IMR-90 (cell line): ENCODE measurements at places on chromosomes 4 and X.

GRCh38 chr4:114562176-114562904, 36.3 kb upstream of the UGT8 start:
- DNase-seq: no peak

GRCh38 chrX:47596256-47596655, 14.0 kb downstream of the TIMP1 start:
- DNase-seq: peak; percentile 71

- no peak for DNase-seq
These were observed 546.3 kb downstream of the MAGEB5 start for GRCh38 chrX:26762253-26762652.

DNA sequence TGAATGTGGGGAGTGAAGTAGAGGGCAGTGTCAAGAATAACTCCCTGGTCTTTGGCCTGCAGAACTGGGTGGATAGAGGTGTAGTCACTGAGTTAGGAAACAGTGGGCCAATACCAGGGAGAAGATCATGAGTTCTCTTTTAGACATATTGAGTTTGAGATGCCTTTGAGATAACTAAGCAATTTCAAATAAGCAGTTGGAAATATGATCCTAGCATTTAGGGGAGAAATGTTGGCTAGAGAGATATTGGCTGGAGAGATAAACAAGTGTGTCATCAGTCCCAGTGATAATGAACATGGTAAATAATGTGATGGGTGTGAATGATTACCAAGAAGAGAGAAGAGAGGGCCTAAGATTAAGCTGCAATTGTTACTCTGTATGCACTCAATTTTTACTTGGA, 95.3 kb upstream of the HPRT1 start:
- DNase-seq: peak; percentile 33

- DNase-seq: no peak
These were observed 21.8 kb downstream of the NR3C2 start for GRCh38 chr4:148420397-148420796.

DNA sequence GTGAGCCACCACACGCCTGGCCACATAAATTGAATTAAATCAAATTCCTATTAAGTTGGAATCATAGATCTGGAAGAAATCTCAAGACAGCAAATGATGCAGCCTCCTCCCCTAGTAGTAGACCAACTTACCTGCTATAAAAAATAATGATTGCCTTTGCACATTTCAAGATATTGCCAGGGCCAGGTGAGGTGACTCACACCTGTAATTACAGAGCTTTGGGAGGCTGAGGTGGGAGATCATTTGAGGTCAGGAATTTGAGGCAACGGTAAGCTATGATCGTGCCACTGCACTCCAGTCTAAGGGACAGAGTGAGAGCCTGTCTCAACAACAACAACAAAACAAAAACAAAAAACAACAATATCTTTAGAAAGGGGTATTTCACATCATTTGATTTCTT, 17.0 kb upstream of the WWC2 start:
- no peak for DNase-seq

GRCh38 chr4:108068442-108068841, 78.8 kb downstream of the HADH start:
- no peak for DNase-seq

DNA sequence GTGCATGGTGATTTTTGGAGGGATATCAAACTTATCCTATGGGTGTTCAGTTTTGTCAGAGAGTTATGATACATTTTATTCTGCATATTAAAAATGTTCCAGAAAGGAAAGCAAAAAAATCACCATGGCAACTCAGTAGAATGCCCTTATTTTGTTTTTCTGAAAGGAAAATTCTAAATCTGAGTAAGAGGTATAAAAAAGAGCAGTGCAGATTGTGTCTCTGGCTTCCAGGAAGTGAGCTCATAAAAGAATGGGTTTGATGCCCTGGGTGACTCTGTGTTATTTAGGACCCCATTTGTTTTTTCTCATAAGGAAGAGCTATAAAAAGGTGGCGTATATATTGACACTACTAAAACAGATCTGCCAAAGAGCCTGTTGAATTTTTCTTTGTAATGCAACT, 128.8 kb downstream of the UCHL1 start:
- no peak for DNase-seq

DNA sequence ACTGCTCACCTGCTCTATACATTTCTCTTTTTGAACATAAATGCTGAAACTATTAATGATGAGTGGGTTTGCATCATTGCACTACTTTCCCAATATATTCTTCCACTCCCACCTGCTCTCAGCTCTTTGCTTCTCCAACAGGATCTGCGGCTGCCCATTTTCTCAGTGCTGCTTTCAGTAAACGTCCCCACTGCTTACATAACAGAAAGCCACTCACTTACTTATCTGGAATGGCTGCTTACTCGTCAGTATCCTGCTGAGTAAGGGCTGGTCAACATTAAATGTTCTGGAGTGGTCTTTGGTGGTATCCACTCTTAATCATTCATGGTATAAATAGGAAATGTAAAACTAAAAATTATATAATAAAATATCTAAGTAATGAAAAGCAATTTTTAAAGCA, 112.8 kb upstream of the HPF1 start:
- no peak for DNase-seq

GRCh38 chrX:138742217-138742616, 30.7 kb upstream of the FGF13 start:
- DNase-seq: no peak

GRCh38 chr4:153137159-153137558, 67.1 kb upstream of the TRIM2 start:
- peak; percentile 83 for DNase-seq

DNA sequence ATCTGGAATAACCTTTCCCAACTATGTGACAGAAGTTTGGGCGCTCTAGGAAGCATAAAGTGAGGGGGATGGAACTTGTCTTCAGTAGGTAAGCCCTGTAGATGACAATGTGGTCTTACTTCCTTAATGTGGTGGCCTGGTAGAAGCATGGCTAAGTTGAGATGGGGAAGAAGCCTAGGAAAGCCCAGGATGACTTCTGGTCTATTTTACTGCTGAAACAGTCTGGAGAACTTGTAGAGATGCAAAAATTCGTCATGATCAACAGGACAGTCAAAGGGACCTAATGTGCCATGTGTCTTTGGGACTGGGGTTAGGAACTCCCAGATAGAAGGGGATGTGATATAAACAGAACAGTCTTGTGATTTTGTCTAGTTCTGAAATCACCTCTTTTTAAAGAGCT, 40.8 kb downstream of the CCNG2 start:
- no peak for DNase-seq

GRCh38 chrX:85140964-85141363, 102.6 kb downstream of the SATL1 start:
- DNase-seq: no peak

GRCh38 chrX:114619874-114620273, 36.0 kb downstream of the HTR2C start:
- DNase-seq: no peak

DNA sequence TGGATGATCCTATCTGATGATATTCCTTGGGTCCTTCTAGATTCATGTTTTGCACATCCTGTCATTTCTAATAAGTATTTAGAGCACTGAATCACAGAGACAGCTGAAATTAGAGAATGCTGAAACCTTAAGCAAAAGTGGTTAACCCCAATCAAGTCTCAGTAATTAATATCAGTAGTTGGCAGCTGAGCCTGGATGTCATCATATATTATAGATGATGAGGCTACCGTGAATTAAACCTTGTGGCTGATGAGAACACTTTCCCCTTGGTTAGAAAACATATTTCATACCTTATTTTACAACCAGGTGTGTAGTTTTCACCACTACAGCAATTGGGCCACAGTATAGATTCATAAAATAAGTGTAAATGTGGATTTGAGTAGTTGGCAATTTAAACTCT, 499.0 kb downstream of the PDGFC start:
- DNase-seq: no peak

DNA sequence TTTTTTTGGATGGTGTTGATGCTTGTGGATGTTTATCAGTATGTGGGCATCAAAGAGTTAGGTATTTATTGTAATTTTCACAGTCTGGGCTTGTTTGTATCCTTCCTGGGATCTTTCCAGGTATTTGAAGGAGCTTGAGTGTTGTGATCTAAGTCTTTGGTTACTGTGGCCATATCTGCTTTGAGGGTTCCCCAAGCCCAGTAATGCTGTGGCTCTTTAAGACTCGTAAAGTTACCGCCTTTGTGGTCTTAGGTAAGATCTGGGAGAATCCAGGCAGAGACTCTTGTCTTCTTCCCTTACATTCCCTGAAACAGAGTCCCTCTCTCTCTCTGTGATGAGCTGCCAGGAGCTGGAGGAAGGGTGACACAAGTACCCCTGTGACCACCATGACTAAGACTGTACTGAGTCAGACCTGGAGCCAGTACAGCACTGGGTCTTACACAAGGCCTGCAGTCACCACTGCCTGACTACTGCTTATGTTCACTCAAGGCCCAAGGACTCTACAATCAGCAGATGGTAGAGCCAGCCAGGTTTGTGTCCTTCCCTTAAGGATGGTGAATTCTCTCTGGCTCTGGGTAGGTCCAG, 62.2 kb downstream of the FMR1NB start:
- DNase-seq: peak; percentile 4

- peak; percentile 77 for DNase-seq
These were observed 187.5 kb downstream of the QDPR start for GRCh38 chr4:17324386-17324830.

DNA sequence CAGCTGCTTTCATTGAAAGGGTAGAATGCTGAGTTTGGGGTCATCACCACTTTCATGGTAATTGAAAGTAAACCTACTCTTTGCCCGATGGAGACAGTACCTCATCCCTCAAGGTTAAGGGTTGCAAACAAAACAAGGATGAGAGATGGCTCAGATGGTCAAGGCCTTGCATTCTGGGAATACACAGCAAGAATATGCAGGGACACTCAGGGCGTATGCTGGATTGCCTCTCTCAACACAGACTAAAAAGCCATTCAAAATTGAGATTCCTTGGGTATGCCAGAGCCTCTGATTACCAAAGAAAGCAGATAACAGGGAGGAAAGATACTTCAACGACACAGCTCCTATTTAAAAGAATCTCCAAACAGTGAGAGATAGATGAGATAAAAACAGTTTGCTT, 310.4 kb downstream of the ARAP2 start:
- no peak for DNase-seq

DNA sequence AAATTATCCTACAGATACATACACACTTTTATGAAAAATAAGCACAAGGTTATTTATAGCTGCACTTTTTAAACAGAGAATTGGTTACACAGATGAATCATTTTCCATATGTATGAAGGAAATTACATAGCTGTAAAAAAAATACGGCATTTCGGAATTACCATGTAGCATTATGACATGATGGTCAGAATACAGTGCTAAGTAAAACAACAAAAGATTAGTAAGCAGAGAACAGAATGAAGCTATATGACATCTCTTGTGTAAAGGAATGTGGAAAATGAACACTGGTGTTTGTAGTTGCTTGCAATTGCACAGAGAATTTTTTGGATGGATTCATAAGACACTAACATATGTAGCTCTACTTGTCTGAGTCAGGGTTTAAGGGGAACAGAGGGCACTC, 1222.0 kb upstream of the PRKX start:
- no peak for DNase-seq

GRCh38 chrX:49627086-49627777, 28.4 kb downstream of the GAGE1 start:
- DNase-seq: no peak

DNA sequence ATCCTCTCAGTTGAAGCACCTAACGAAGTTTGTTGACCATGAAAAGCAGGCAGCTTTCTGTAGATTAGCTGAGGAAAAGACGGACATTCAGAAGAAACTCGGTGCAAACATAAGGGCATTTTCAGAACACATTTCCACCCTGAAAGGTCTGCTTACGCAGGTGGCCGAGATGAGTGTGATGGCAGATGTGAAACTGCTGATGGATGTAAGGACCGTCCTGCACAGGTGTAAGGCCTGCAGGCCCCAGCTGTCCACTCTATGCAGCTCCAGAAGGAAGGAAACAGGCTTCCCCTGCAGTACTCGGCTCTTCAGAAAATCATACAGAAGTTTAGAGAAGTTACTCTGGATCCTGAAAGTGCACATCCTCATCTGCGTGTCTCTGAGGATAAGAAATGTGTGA, 20.8 kb upstream of the TRIM60 start:
- no peak for DNase-seq

DNA sequence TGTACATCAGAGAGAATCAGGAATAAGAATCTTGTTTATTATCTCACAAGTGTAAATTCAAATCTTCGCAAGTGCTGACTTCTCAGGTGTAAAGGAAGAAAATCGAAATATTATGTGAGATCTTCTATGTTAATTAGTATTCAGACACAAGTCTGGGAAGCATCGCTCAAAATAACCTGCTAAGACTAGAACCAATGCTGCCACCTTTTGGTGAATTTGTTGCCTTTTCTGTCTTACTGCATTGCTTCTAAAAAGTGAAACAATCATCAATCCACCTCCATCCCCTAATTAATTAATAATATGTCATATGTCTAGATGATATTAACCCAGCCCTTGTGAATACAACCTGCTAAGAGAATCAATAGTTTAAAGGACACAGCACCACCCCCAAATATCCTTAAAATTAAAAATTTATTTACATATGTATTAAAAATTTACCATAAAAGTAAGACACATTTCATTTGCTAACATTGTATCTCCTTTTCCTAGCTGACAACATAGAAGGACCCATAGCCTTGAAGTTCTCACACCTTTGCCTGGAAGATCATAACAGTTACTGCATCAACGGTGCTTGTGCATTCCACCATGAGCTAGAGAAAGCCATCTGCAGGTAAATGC, 3.5 kb downstream of the EPGN start:
- peak; percentile 62 for DNase-seq

DNA sequence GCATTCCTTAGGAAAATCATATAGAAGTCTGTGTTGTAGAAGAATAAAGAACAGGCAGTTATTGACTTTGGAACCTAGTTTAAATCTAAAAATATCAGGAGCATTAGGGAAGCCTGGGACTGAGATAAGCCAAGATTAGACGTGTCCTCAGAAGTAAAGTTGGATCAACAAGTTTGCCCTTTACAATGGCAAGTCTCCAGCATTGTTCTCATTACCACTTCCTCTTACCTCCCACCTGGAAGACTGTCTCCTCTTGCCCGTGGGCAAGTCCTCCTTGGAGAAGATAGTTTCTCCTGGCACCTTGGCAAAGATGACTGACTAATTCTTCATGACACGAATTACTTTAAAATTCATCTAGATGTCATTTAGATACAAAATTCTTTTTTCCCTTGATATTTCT, 37.8 kb downstream of the CNKSR2 start:
- DNase-seq: no peak

DNA sequence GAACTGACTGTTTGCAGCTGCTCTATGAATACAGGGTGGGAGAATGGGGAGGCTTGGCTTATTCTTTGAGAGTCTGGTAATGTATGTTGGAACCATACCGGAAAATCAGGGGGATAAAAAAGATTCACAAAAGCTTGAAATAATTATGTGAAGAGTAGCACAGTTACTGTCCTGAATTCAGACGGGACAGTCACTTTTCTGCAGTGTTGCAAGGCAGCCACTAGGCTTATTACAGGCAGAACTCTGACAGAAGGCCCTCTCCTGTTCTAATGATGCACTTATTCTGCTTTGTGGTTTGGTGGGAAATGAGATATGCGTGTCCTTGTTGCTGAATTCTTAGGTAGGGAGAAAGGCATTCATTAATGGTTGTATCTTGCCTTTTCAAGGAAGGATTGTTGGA, 37.2 kb downstream of the GUCY1B1 start:
- peak; percentile 52 for DNase-seq

GRCh38 chr4:118969359-118969758, 80.7 kb downstream of the SYNPO2 start:
- DNase-seq: peak; percentile 82
